NCI-H2081 treated with DMSO at 0.1 percent for 48 hours (cell line): ENCODE measurements at places on chromosomes 2 and 18.

DNA sequence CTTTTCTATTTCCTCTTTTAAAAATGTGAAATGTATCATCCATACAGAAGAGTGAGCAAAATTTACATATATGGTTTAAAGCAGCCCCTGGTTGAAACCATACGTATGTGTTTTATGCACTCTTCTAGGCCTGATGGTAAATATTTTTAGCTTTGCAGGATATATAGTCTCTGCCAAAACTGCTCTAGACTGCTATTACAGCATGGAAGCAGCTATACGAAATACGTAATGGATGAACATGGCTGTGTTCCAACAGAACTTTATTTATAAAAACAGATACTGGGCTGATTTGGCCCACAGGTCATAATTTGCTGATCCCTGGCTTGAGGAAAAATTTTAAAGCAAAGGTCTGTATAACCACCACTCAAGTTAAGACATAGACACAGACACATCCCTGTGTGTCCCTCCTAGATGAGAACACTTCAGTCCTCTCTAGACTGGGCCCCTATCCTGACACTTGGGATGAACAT is 42.5 kb upstream of the ATP8B1 start:
- no peak for DNase-seq

DNA sequence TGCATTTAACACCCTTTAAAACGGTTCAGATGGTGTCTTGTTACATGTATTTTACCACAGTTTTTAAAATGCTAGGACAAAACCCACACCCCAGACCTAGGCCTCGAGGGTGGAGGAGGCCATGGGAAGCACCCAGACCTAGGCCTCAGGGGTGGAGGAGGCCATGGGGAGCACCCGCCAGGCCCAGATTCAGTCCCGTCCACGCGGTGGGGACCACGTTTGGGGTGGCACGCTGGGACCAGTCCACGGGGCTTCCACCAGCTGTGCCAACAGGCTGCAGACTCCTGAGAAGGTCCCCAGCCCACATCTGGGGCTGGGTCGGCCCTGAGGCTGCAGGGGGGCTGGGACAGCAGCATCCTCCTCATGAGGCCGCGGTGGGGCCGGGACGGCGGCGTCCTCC is 63.4 kb downstream of the SLC66A2 start:
- no peak for DNase-seq

DNA sequence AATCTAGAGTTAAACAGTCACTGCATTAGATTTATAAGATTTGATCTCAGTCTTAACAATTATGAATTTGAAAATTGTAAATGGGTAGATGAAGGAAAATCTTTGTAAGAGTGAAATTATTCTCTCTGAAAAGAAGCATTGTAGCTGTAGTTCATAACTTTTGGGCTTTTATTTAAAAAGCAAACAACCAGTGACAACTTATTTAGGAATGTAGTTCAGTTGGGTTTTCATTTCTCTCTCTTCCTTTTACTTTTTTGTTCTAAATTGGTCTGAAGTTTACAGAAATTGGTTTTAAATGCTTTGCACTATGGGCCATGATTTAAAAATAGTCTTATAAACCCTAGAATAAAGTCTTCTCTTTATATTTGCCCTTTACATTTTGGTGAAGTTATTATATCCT is 296.6 kb downstream of the GULP1 start:
- DNase-seq, result no peak

DNA sequence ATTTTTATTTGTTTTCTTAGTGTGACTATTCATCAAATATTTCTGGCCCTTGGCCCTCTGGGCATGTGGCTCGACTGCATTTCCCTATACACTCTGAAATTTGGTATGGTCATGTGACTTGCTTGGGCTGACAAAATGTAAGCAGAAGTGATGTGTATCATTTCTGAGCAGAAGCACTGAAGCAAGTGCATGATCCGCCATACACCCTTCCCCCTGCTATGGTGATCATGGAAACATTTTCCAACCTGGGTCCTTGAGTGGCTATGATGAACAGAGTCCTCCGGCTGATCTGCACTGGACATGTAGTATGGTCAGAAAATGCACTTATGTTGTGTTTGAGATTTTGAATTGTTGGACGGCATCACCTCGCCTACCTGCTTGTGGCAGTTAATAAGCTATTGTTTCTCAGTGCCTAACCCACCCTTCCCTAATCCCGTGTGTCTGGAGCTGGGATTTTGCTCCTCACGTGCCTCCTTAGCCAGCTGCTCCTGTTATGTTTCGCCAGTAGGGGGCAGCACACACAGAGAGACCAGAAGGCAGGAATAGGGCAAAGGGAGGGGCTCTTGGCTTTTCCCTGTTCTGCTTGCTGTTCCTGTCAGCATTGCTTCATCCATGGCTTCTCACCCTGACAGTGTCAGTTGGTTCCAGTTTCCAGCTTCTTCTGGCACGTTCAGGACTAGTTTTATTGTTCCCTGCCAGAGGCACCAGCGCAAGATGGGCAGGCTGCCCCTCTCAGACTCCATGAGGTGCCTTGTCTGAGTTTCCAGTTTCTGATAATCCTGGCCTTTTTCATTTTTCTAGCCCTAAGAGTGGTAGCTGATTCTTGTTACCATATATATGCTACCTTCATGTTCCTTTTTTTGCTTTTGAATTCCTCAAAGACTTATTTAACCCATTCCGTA is 207.4 kb downstream of the ARL6IP6 start:
- DNase-seq, result no peak
